ENCODE measurements at places on chromosomes 16 and 17. TPM values are rescaled to one million over a fixed set of nuclear protein-coding genes. Genes with fewer than 3 reads are reported as not detected.

SLC4A1 gene
- not detected for total RNA-seq

LRRC75A gene
- 2.6 TPM for total RNA-seq

ASB16 gene
- total RNA-seq: 0.17 TPM

CHAD gene
- total RNA-seq: not detected

CTRB1 gene
- not detected for total RNA-seq

NXPH3 gene
- 4.0 TPM for total RNA-seq

PRSS33 gene
- not detected for total RNA-seq

RHBDL3 gene
- 0.05 TPM for total RNA-seq

SBK1 gene
- 0.14 TPM for total RNA-seq

ZSCAN10 gene
- not detected for total RNA-seq

GRAPL gene
- 36.1 TPM for total RNA-seq

BCAR1 gene
- total RNA-seq: 300 TPM

TMEM106A gene
- total RNA-seq: 2.4 TPM

CDH11 gene
- 4.9 TPM for total RNA-seq
